ENCODE measurements at places on chromosomes 11 and 22.
A peak's percentile ranks its signal among the peaks of the same experiment; 100 is the strongest.

DNA sequence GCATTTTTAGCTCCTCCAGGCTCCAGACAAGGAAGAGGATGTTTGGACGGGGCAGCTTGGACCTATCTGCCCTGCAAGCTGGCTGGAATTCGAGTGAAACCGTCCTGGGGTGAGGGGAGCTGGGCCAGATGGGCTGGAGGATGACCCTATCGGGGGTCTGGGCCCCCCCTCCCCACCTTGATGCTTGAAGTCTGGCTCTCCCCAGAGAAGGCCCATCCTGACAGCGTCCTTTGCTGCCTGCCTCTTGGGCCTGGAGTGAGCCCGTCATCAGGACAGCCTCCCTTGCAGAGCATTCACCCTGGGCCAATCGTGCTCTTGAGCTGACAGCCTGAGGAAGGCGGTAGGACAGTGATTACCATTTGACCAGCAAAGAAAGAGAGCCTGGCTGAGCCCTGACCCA is 5.3 kb upstream of the PDGFB start:
- no peak for DNase-seq

- no peak for DNase-seq
Observed at GRCh38 chr11:111185266-111185665, 60.3 kb upstream of the POU2AF2 start.

DNA sequence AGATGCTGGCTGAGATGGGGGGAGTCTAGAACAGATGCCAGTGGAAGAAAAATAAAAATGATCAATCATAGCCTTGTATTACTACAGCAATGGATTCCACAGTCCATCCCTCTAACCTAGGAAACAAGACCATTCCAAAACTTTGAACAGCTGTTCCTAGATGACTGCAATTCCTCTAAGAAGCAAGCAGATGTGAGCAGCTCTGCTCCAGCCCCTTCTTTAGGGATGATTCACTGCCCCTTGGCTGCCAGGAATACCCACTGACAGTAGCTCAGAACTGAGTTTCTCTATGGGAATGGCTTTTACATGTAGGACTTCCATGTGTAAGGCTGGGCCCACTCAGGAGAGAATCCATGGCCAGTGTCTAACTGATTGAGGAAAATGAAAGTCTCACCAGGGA is 943.9 kb downstream of the OPCML start:
- no peak for DNase-seq

DNA sequence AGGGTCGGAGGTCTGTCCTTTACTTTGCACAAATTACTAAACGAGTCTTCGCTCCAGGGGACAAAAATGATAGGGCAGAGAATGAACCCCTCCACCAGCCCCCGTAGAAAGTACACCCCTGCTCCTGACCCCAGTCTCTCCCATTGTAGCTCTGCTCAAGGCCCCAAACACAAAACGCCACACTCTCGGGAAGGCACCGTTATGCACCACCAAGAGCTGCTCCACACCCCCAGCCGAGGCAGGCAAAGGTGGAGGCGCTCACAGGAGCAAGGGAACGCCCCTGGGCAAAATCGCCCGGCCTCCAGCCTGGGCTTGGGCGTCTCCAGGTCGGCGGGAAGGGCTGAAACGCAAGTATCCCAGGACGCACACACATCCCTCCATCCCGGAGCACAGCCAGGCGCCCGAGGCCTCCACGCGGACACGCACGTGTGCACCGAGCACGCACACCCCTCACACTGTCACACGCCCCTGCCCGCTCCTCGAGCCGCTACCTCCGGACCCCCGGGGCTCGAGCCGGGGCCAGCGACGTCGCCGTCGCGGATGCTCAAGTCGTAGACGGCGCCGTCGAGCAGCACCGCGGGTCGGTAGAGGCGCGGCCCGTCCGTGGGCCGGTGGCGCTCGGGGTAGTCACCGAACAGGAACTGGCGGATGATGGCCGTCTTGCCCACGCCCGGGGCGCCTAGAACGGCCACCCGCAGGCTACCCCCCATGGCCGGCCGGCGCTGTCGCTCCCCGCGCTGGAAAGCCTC is 786 bp downstream of the RASL10A start:
- DNase-seq, result no peak

DNA sequence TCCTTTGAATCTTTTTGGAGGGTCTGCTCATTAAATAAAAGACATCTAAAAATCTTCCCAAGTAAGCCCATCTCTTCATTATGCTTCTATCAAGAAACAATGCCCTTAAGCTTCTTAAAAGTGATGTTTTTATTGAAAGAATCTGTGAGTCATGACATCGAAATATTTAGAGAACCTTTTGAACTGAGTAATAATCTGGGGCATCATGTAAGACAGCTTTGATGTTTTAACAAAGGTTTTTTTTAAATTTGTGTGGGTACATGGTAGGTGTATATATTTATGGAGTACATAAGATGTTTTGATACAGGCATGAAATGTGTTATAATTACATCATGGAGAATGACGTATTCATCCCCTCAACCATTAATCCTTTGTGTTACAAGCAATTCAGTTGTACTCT is 46.8 kb downstream of the PLAAT5 start:
- no peak for DNase-seq

- no peak for DNase-seq
Observed at GRCh38 chr22:44547371-44547770, 49.3 kb upstream of the RTL6 start.

DNA sequence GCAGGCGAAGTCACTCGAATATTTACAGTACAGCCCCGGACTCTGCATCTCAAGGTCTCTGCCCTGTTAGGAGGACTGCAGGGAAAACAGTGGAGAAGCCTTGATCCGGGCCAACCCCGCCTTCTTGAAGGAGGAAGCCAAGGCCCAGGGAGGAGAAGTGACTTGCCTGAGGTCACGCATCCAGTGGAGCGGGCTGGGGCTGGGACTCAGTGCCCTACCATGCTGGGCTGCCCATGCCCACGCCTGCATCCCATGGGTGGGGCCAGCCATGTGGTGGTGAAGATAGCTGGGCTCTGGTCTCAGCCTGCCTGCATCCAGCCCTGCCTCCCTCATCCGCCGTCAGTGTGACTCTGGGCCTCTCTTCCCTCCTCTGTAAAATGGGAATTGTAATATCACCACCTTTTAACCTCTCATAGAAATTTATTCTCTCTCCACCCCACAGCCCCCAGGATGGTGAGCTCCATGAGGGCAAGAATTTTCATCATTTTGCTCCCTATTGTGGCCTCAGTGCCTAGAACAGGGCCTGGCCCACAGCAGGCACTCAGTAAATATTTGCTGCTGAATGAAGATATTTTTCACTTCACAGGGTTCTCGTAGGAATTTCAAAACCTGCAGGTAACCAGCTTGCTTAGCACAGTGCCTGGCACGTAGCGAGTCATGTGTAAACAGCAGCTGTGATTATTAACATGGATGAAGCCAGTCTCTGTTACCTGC is 57.3 kb downstream of the OTOG start:
- no peak for DNase-seq

- DNase-seq, result no peak
Observed at GRCh38 chr11:85167038-85167437, 460.1 kb downstream of the DLG2 start.

DNA sequence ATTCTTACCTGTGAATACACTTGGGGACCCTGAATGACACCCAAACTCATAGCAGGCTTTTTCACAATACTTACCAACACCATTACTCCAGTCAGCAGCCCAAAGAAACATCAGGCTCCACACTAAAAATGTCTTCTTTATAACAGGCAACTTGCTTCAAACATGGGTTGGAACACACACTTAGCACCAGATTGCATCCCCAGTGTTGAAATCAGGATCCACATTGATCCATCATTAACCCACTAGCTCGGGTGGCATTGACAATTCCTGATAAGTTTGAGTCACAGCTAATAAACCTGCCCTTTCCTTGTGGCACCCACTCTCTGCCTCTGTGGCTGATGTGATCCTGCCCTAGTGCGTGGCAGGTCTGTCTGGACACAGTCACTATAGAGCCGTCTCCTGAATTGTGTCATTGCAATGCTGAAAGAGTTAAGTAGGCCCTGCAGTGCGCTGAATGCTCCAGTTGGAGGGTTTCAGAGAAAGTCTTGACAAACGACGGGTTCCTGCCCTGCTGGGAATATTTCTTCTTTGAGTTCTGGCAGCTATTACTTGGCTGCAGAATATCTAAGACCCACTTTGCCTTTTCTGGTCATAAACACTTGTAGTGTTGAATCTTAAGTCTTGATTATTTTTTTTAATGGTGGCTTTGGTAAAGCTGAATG is 19.6 kb upstream of the C11orf96 start:
- no peak for DNase-seq

DNA sequence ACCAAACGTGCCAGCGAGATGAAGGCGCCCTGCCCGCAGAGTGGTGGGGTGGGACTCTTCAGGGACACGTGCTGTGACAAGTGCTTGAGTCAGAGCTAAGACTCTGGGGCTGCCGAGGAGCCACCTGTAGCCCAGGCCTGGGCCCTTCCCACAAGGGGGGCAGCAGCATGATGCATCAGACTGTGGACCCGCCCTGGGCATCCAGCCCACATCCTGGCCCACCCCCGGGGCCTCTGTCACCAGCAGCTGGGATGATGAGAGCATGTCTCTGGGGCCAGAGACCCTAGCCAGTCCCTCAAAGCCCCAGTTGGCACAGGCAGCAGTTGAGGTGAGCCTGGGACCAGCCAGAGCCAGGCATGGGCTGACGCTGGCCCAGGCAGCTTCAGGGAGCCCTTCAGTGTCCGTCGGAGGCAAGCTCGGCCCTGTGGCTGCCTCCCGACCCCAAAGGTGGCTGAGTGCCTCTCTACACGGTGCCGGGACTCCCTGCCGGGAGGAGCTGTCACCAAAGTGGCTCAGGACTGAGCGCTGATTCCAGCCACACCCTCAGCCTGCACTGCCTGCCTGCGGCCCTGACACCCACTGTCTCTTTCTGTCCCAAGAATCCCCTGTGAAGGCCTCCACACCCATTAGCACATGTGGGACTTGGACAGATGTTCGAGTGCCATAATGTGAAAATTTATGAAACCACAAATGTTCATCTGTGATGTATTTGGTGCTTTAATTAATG is 41.3 kb downstream of the CDKN1C start:
- DNase-seq, result no peak

GRCh38 chr11:67694875-67695555 is 20.6 kb upstream of the ALDH3B2 start:
- no peak for DNase-seq

GRCh38 chr22:44419429-44419828 is 78.6 kb downstream of the RTL6 start:
- no peak for DNase-seq

DNA sequence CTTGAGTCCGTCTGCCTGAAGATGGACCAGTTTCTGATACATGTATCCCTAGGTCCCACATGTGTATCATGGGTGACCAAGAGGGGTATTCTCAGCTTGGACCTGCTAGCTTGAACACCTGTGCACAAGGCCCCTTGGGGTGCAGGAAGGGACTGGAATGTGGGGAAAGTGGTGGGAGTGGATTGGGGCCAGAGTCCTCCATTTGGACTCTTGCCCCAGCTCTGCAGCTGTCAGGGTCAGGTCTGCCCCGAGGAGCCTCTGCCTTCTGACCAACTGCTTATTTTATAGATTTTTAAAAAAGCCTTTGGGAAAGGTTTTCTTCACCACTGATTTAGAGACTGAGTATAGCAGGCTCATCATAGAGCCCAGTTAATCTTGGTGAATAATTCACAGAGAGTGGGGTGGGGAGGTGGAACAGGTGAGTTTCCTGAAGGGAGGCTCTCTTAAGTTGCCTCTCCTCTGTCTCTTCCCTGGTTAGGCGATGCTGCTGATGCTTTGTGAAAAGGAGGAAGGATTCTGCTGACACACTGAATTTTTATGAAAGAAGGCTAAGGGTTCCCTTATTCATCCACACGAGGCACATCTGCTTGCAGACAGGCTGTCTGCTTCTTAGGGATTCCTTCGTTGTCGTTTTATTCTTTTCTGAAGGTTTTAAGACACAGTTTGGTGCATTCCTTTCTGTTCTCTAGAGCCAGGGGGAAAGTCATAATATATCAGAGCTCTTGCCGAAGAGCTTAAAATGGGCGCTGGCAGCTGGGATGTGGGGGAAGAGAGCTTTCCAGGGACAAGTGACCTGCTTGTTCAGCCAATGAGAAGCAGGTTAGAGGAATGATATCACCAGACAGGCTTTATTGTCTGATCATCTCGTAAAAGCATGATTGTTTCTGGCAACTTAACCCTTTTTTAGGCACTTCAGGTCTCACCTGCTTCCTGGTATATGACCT is 19.9 kb downstream of the TRIM44 start:
- peak; percentile 76 for DNase-seq

DNA sequence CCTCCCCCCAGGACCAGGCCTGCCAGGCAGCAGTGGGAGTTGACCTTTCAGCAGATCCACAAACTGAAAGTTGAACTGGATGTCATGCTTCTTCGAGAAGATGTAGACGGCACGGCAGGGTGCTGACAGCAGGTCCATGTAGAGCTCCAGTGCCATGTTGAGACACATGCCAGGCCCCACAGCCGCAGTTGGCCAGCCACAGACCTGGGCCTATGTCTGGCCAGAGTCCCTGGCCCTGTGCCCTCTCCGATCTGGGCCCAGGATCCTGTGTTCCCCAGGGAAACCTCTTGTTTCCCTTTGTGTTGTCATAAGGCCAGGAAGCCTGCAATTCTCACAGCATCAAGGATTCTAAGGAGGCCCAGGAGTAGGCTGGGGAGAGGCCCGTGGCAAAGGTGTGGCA is at the start of gene GSTT4:
GSTT4 (minus strand) TSS at position 253 of the 400 bp plus-strand sequence; CDS start at position 156, 97 bp downstream.
- no peak for DNase-seq

DNA sequence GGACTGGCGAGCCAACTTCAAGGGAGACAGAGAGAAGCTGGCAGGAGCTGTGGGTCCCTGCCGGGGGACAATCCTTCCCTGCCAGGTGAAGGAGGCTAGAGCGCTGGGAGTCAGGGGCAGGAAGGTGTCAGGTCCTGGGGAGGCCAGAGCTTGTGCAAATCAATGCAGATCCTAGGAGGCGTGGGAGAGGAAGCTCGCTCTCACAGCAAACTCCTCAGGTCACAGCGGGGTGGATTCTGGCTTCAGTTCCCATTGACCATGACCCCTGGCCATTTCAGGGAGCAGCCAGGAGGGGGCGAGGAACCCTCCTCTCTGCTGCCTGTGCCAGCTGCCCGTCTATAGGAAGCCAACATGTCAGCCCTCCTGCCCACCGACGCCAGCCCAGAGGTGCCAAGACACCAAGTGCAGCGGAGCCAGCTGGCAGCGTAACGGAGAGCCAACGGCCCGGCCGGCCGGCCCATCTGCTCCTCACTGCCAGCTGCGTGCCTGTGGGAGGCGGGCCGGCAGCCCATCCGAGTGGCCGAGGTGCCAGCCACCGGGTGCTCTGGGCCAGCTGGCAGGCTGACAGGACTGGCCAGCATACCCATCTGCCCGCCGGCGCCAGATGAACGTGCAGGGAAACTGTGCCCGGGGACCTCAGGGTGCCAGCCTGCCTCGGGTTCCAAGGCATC is 374.8 kb downstream of the MIAT start:
- peak; percentile 55 for DNase-seq
